ENCODE measurements at places on chromosomes 6 and 20.

GRCh38 chr6:122491919-122492555, 20.4 kb upstream of the SERINC1 start:
- peak; percentile 67 for DNase-seq

- DNase-seq: no peak
These were observed 29.9 kb downstream of the ARID1B start for GRCh38 chr6:156807028-156807427.

- DNase-seq: no peak
These were observed 125.0 kb downstream of the FYN start for GRCh38 chr6:111748231-111748647.

DNA sequence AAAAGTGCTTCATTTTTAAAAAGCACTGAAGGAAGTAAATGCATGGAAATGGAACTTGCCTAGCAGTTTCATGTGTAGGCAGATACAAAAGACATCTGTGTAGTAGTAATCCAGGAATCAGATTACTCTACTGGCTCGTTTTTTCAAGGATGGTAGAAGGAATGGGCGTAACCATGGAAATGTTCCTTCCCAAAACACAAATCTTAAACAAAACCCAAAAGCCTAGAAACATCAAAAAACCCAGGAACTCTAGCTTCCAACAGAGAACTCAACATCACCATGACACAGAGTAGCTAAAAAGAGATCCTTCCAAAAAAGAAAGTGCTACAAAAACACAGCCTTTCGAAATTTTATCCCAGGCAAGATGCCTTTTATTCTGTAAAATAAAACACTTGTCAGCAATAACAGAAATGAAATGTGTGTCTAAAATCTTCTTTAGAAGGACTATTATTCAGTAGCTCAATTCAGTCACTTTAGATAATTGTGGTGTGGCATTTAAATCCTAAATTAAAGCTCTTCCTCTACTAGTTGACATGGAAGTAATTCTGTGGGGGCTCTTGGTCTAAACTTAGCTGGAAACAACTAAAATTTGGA, 81.7 kb downstream of the FAM217A start:
- DNase-seq: no peak

- peak; percentile 50 for DNase-seq
These were observed 223.0 kb upstream of the LRFN2 start for GRCh38 chr6:40810171-40810570.

DNA sequence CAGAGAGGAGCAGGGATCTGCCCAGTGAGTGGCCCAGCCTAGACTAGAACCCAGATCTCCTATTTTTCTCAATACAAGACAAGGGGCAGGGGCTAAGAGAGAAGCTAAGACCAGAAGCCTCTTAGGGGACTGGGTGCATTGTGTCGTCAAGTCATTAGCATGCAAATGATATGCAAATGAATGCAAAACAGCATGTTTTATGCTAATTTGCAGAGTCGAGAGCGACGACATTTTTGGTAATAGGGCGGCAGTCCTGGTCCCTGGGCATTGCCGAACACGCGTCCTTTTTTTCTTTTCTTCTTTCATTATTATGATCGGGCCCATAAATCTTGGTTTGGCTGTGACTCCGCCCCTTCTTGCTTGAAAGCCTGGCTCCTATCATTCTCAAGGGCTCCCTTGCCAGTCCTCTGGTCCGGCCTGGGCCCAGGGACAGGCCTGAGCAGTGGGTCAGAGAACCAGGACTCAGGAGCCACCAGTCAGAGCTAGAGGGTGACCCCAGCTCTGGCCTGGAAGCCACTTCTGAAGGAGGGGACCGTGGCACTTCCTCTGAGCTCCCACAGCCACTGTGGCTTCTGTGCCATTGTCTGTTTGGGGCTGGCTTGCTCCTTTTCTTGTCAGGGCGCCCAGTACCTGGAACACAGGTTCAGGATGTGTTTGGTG, 32.0 kb upstream of the SCRT2 start:
- DNase-seq: no peak

DNA sequence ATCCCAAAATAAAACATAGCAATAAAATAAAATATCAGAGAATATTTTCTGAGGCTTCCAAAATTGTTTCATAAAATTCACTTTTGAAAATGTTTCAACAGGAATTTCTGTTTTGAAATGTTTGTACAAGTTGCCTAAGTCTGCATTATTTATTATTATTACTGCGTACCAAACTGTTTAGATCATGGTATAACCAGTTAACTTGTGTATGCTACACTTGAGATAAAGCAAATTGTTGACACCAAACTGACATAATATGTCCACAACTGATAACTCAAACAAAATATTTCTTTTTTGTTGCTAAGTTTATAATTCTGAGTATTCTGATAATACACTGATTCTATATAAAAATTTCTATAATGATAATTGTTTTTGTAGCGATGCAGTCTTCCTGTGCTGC, 531.8 kb upstream of the EYS start:
- no peak for DNase-seq

GRCh38 chr6:146041282-146041681, 12.4 kb downstream of the GRM1 start:
- peak; percentile 29 for DNase-seq

DNA sequence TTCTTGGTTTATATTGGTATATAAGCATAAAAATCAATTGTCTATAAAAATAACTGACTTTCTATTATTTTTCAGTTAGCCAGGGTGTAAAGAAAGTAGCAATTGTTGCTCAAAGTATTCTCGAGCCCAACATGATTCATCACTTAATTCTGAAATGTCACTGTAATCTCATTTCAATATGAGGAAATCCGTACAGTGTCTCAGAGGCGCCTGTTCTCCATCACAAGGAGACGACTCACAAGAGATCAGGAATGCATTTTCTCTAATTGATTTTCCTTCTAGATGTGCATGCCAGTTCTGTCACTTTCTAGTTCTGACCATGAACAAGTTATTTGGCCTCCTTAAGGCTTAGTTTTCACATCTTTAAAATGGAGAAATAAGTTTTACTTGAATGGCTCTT, 753.1 kb downstream of the MAFB start:
- no peak for DNase-seq

GRCh38 chr6:28153546-28153945, 11.9 kb downstream of the ZKSCAN8 start:
- no peak for DNase-seq

- DNase-seq: no peak
These were observed 257.1 kb downstream of the SAMD5 start for GRCh38 chr6:147765541-147765940.

- no peak for DNase-seq
These were observed 23.8 kb downstream of the UST start for GRCh38 chr6:148770408-148771211.

GRCh38 chr20:15900443-15900842, 672.8 kb downstream of the KIF16B start:
- no peak for DNase-seq

DNA sequence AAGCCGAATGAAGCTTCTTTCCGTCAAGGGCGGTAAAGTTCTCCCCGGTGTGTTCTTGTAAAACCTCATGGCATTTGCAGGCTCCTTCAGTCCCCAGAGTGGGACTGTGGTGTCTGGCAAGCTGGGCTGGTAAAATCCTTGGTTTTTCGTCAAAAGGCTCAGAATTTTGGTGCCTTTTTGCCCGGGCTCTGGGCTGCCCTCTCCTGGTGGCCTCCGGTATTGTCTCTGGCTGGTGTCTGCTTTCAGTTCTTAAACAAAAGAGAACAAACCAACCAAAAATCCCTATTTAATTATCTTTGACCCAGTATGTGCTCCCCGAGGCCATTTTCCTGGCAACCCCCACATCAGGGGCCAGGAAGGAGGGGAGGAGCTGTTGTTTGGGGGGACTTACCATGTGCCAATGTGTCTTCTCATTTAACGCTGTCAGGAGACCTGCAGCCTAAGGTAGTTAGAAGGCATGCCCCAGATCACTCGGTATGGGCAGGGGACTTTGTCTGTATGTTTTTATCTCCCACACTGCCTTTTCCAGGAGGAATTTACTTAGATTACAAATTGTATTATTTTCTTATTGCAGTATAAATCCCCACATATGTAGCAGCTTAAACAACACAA, 11.1 kb downstream of the CDH4 start:
- DNase-seq: peak; percentile 31

DNA sequence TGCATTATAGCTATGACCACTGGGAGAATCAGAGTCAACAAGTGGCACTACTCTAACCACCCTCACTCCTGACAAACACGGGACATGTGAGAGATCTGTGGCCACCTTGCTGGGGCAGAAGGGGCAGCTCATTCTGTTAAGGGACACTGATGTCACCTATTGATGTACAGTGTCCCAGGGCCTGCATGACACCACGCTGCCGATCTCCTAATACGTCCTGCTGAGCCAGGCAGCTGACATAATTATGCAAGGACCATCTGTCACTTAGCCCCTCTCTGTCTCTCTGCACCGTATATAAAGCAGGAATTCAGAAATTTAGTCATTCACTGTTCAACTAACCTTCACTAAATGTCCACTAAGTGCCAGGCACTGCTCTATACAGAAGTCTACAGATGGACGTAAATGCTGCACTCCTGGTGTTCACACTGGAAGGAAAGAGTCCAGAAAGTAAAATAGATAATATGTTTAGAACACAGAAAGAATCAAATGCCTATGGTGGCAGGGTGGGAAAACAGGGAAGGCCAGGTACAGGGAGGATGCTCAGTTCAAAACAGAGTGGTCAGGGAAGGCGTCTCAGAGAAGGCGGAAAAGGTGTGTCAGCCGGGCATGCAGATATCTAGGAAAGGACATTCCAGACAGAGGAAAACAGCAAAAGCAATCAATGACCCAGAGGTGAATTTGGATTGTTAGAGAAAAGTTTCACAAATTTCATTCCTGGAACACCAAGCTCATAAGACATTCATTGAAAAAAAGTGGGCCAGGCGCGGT, 173.8 kb downstream of the ZNF217 start:
- DNase-seq: no peak

DNA sequence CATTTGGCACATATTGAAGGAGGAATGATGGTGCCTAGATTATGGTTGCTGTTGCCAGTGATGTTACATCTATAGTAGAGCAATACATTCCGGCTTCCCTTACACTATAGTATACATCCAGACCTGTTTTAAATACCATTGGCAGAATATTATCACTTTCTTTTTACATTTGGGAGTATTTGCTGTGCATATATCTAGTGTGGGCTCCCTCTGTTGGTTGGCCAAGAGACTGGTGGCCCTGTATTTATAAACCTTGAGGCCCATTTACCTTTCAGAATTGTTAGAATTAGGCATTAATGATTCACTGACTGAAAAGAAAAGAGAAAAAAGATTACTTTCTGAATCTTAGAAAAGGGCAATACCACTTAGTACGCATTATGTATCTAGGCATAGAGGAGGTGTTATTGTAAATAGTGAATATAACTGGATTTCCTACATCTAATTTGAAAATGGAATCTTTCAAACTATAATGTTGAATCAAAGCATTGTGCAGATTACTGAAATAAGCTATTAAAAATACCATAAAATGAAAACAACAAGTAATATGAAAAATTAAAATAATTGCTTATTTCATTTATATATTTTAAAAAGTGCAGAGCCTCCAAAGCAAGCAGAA, 628.8 kb upstream of the MAN1A1 start:
- DNase-seq: peak; percentile 13

DNA sequence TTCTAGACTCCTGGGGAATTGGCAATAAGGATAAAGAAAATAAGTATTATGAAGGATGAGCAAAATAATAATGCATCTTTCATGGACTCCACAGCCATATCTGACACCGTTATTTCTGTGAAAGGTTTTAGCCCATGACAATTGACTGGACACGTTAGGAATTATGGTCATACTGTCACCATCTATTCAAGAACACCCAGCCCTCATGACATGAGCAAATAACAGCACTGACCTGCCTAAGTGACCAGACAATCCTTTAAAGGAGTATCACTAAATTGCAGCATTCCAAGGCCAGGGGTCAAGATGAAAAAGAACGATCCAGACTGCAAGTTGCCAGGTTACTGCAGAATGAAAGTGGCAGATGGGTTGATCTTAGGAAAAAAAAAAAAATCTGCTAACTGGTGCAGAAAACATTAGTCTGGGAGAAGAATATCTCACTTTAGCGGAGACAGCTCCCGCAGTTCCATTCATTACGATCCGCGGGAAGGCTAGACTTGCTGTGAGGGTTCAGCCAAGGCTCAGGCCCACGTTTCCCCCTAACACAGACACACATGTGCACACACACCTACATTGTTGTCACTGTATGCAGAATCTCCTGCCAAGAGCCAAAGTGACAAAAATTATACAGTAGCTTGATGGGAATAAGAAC, 237.7 kb upstream of the AGPAT4 start:
- no peak for DNase-seq

DNA sequence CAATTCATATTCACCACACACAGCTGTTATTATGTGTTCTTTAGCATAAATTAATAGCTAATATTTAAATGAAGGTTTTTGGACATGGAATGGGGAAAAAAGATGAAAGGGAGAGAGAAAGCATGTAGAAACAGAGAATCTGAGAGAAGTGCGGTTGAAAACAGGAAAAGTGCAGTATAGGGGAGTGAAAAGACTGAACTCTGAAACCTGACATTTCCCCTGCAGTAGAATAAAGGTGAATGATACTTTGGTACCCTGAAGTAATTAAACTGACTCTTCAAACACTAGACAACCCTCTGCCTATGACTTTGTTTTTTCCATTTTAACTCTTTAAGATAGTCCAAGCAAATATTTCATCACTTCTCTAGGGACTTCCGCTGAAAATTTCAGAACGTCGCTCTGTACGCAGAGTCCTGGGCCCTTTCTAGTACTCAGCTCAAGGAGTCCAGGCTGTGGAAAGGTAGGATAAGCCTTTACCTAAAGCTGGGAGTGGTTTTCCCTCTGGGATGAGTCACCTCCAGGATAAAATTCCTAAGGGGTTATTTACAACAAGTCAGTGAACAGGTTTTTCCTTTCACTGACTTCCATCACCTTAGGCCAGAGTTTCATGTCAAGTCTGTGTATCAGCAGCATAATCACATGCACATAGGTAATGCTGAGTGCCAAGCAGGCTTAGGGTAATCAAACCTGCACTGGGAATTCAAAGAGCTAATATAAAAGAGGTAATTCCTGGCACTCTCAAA, 614.5 kb downstream of the PKHD1 start:
- no peak for DNase-seq

DNA sequence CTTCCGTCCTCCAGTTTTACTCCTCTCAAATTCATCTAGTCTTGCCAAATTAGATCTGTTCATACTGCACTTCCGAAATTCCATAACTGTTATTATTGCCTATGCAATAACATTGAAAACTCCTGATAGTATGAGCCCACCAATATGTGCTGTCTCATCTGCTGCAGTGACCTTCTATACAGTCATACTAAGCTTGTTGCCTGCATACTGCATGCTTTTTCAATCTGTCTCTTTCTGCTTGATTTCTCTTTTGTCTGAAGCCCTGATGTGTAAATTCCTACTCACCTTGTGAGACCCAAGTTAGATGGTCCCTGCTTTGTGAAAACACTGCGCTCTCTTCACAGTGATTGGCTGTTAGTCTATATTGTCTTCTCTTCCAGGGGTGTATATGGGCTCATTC, 1.1 kb downstream of the TBP start:
- no peak for DNase-seq

DNA sequence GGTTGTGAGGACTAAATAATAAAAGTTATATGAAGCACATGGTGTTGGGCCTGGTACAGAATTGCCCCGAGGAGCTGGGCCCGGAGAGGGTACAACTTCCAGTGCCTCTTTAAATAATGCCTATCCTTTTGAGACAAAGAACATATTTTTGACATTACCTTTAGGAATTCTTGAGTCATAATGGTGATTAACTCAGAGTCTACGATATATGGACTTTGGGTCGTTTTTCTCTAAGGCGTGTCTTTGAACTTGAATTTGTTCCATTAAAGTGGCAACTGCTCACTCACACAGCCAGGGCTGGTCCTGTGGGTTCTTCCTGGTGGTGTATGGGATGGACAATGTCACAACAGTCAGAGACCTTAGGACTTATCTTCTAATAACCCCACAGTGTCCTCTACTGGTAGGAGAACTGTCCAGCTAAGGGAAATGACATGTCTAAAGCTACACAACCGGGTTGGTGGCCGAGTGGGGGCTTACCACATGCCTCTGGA, 106.5 kb downstream of the CDC5L start:
- peak; percentile 83 for DNase-seq
